NCI-H446 treated with DMSO at 0.1 percent for 48 hours (cell line): ENCODE measurements at places on chromosomes 16 and 17.
A peak's percentile ranks its signal among the peaks of the same experiment; 100 is the strongest.

- DNase-seq: no peak
Observed at GRCh38 chr17:35716897-35717465, 14.5 kb upstream of the RASL10B start.

DNA sequence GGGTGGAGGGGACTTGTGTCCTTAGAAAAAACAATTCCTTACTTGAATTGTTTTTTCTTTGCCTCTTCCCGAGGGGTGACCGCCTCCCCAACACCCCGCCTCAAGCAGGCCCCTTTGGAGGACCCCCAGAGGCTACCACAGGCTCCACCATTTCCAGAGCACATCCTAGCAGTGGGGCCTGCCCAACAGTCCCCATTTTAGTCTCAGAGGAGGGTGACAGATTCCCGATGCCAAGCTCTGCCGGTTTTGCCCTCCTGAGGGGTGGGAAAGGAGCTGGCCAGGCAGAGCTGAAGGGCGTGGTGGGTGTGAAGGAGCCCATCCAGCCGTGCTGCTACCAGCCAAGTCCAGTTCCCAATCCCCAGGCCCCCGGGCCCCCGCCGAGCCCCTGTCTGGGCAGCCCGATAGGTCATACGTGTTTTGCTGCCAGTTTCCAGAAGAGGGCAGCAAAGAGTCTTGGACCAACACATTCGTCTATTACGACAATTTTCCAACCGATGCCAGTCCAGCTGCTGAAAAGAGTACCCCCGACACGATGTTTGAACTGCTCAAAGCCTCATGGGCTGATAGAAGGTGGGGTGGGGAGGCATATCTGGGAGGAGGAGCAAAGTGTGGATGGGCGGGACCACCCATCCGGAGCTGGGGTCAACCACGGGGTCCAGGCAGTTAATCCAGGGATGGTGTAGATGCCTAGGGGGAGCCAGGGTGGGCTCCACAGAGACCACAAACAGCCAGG lies 18.8 kb upstream of the GAA start:
- peak; percentile 69 for DNase-seq

DNA sequence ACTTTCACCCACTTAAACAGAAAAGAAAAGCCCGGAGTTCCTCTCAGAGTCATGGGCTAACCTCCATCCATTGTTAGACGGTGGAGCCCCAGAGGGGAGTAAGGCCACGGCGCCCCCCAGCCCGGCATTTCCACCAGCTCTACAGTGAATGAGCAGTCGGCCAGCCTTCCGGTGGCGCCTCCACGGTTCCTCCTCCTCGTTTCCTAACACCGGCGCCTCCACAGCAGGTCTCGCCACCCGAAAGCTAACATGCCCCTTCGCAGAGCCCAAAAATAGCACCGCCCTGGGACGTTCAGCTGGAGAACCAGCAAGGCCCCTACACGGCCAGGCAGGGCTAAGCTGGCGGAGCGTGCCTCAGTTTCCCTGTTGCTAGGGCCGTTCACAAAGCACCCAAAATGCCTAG lies 858 bp downstream of the MMD start:
- no peak for DNase-seq

DNA sequence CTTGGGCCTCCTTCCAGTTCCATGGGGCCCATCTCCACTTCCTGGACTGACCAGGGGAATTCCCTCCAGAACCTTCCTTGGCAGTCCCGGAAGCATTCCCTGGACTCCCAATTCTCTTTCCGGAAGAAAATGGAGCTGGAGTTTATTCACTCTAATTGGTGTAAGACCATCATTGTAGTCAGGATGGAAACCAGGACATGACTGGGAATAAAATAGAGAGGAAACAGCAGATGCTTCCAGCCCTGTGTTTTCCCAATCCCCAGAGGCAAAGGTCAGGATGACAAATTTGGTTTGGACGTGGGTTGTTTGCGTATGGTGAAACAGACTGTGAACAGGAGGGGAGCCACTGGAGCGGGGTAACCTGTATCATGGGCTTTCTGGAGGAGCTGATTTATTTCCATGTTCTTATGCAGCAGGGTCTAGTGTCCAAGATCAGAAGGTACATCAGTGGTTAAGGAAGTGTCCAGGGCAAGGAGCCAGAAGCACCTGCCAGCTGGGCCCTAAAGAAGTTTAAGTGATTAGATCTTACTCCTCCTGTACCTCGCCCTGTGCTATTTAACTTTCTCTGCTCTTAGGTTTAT lies 8.5 kb upstream of the LONP2 start:
- no peak for DNase-seq

- no peak for DNase-seq
Observed at GRCh38 chr16:86994651-86995171, 322.5 kb downstream of the C16orf95 start.
